ENCODE measurements at places on chromosomes 4 and X. TPM values are rescaled to one million over a fixed set of nuclear protein-coding genes. Genes with fewer than 3 reads are reported as not detected.

DNA sequence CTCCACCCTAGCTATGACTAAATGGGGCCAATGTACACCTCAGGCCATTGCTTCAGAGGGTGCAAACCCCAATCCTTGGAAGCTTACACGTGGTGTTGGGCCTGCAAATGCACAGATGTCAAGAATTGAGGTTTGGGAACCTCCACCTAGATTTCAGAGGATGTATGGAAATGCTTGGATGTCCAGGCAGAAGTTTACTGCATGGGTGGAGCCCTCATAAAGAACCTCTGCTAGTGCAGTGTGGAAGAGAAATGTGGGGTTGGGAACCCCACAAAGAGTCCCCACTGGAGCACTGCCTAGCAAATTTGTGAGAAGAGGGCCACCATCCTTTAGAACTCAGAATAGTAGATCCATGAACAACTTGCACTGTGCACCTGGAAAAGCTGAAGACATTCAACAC lies 284.1 kb downstream of the ANTXR2 start:
- no peak for DNase-seq

GRCh38 chr4:71472946-71473345 lies 134.1 kb downstream of the SLC4A4 start:
- no peak for DNase-seq

DNA sequence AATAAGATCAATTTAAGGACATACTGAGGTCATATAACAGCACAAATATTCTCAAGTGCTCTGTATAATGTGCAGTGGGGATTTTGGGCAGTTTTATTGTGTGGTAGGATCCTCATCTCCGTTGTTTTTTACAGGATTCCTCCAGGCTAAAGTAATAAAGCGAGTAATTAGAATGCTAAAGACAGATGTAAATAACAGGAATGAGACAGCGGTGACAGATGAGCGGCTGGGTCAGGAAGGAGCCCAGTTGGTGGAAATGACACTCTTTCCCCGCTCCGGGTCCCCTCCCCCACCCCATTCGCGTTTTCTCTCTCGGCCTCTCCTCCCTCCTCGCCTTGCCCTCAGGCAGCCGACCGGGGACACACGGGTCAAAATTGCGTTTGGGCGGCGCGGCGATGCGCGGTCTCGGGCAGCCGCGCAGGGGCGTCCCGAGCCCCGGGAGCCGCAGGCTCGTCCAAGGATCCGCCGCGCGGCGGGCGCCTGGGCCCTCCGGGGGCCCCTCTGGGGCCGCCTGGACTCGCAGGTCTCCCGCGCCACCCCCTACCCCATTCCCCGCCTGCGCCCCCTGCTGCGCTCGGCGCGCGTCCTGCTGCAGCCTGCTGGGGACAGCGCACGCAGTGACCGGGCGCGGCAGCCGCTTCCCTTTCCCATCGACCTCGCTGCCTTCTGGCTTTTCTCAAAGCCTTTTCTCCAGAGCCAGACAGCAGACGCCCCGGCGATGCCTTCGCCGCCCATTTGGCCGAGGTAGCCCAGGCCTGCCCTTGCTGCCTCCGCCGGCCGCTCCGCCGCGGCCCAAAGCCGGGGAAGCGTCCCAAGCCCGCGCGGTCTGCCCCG lies 16.2 kb downstream of the POU4F2 start:
- no peak for DNase-seq

- DNase-seq: peak; percentile 94
Measured at GRCh38 chr4:11428899-11429698, 405 bp upstream of the HS3ST1 start.

DNA sequence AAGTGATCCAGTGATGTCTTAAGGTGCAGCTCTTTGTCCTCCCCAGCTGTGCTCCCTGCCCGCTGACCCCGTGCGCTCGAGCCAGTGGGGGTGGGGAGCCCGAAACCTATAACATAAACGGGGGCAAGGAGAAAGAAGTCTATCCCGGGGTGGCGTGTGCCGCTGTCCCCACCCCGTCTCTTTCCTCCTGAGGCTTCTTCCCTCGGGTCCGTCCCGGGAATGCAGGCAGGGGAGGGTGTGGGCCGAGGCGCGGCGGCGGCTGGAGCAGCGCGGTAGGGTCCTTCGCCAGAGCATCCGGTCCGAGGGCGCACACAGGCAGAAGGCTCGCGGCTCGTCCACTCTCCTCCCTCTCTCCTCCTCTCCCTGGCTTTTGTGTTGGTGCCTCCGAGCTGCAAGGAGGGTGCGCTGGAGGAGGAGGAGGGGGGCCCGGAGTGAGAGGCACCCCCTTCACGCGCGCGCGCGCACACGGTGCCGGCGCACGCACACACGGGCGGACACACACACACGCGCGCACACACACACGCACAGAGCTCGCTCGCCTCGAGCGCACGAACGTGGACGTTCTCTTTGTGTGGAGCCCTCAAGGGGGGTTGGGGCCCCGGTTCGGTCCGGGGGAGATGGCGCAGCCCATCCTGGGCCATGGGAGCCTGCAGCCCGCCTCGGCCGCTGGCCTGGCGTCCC lies at the start of gene RAB33A:
Gene RAB33A, plus strand, starts transcription at position 517 of the 681 bp plus-strand sequence. Its CDS starts 101 bp downstream, at position 618.
- peak; percentile 87 for DNase-seq

DNA sequence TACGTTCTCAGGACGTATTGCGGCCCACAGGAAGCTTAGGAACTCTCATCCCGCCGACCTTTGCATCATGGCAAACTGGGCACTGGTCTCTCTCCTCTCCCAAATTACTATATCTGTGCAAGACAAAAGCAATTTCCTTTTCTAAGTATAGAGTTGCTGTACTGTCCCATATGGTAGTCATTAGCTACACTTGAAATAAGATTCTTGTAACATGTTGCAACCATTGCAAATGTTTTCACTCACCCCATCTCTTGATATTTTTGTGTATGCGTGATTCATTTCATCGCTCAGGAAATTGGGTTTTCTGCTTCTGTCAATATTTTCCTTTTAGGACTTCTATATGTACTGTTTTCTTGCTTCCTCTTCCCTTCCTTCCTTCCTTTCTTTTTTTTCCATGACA lies 15.7 kb downstream of the ARMCX6 start:
- DNase-seq: no peak

Gene ADGRL3
- 1.8 TPM for total RNA-seq

Gene CDKL5
- 9.2 TPM for total RNA-seq

Gene CSN1S1
- total RNA-seq: 3.7 TPM

Measured in lower leg skin (tissue), 4 donors.